Left renal cortex interstitium (tissue), 4 donors: ENCODE measurements at places on chromosomes 3 and 15.
A peak's percentile ranks its signal among the peaks of the same experiment; 100 is the strongest.

- DNase-seq: no peak
Measured at GRCh38 chr3:51386159-51386851, 1.2 kb downstream of the MANF start.

DNA sequence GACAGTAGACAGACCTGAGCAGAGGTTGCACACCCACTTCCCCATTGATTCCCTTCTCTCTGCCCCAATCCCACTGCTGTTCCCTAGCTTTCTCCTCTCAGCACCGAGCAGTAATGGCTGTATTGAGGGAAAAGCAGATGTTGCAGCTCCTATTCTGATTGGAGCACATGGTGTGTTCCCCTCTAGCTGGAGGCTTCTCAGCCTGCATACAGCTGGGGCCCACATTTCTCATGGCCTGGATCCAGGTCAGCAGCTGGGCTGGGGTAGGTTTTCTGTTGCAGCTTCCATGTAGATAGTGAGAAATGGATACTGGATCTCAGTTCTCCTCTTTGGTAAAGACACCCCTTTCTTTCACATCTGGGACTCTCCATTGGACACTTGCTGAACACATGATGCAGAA is 50.1 kb downstream of the RYR3 start:
- peak; percentile 13 for DNase-seq

- no peak for DNase-seq
Measured at GRCh38 chr15:22806156-22806555, 19.7 kb downstream of the NIPA1 start.

- no peak for DNase-seq
Measured at GRCh38 chr3:195203606-195204005, 67.4 kb downstream of the XXYLT1 start.

DNA sequence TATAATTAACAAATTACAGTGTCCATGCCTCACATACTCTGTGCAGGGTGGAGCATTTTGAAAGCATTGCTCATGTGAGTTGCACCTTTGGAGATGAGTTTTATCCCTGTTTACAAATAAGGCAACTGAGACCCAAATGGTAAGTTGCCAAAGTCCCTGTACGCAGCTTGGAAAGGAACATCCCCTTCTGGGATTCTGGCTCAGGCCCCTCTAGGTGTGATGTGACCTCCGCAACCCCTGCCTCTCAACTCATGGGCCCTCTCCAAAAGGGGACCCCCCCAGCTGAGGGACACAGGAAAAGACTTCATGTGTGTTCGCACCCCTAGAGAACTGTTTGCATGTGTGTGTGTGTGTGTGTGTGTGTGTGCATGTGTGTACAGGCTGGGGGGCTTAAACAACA is 25.3 kb downstream of the PRR20G start:
- no peak for DNase-seq

GRCh38 chr3:116426036-116426435 is 19.3 kb downstream of the LSAMP start:
- no peak for DNase-seq

GRCh38 chr15:73686781-73687256 is 2.6 kb downstream of the CD276 start:
- no peak for DNase-seq
